ENCODE measurements at places on chromosomes 2 and 18.

GRCh38 chr2:217929272-217929671 is 73.5 kb downstream of the TNS1 start:
- no peak for DNase-seq

DNA sequence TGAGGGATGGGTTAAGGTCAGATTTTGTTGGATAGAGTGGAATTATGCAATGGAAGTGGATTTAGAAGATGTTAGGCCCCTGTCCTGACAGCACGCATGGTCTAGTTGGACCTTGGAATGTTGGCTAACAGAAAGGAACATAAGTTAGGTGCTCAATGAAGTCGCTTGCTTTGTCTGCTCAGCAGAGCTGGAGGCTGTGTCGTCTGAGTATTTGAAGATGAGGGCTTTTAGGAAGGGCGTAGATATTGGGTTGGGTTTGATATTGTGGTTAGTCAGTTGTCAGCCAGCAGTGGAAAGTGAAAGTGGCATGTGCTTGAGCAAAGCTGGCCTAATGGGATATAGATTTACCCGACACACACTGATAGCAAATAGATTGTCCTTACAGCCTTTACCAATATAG is 239.3 kb downstream of the PRKCE start:
- no peak for DNase-seq

DNA sequence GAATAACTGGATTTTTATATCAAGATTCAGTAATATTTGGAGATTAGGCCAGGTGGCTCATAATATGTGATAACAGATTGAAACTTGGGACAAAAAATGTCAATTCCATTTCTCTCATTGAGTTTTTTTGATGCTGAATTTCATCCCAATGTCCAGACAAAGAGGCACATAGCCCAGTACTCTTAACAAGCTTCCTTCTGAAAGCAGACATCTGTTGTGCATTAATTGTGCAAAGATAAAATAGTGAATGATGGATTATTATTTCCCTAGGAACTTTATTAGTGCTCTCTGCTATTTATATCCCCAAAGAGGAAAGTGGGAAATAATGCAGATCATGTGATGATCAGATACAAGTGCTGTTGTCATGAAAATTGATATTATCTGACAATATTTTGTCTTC is 234.1 kb downstream of the CCDC102B start:
- DNase-seq = no peak

DNA sequence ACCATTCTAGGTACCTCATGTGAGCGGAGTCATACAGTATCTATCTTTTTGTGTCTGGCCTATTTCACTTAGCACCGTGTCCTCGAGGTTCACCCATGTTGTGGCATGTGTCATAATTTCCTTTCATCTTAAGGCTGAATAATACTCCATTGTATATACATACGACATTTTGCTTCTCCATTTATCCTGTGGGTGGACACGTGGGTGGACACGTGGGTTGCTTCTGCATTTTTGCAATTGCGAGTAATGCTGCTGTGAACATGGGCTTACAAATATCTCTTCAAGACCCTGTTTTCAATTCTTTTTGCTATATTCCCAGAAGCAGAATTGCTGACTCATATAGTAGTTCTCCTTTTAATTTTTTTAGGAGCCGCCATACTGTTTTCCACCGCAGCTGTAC is 243.6 kb upstream of the EPAS1 start:
- no peak for DNase-seq

- no peak for DNase-seq
These were observed 8.5 kb upstream of the AGAP1 start for GRCh38 chr2:235485362-235485761.

- DNase-seq = no peak
These were observed 241.7 kb downstream of the TGIF1 start for GRCh38 chr18:3691705-3692104.

DNA sequence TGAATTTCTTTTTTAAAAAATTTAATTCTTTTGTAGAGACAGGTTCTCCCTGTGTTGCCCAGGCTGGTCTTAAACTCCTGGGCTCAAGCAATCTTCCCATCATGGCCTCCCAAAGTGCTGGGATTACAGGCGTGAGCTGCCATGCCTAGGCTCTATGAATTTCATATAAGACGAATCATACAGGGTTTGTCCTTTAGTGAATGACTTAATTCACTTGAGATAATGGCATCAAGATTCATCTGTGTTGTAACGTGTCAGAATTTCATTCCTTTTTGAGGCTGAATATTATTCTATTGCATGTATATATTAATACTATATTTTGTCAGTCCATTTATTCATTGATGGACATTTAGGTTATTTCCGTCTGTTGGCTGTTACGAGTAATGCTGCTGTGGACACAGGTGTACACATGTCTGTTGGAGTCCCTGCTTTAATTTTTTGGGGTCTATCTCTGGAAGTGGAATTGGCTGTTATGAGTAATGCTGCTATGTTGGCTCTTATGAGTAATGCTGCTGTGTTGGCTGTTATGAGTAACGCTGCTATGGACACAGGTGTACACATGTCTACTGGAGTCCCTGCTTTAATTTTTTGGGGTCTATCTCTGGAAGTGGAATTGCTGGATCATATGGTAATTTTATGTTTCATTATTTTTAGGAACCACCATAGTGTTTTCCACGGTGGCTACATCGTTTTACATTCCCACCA is 210.6 kb downstream of the CAMKMT start:
- no peak for DNase-seq

DNA sequence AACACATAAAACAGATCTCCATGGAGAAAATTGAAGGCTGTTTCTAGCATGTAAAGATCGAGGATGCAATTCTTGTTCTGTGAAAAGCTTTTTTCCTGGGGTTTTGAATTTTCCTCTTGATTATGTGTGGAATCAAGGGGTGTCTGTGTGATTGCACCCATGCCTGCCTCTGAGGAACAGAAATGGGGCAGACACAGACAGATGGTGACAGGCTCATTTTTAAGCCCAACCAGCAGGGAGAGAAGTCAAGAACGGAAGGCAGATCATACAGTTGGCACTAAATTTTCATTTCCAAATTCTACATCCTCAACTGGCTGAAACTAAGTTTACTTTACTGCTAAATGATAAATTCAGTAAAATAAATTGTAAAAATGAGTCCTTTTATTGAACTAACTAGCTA is 1037.7 kb upstream of the KLHL29 start:
- no peak for DNase-seq

DNA sequence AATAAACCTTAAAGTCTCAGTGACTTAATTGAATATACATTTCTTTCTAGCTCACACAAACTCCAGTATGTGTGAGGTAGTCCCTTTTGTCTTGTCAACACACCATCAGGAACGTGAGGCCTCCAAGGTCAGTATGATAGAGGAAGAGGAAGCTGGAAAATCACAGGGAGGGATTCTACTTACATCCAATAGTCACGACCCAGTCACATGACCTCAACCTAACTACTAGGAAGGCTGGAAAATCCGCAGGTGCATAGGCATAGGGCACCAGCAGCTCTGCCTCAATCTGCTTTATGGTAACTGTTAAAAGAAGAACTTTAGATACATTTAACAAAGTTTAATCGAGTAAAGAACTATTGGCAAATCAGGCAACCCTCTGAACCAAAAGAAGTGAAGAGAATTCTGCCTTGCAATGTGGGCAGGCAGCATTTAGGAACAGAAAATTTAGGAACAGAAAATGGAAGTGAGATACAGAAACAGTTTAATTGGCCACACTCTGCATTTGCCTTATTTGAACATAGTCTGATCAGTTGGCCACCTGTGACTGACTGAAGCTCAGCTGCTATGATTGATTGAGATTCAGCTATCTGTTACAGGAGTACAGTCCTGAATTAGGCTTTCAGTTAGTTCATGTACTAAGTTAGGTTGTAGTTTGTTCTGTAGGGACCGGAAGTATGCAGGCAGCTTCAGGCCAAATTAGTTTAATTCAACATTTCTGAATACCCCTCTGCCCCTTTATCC is 165.0 kb upstream of the PARD3B start:
- DNase-seq = no peak

Measured in retina (tissue), 1 donor.